ENCODE measurements at places on chromosomes 2 and 18.
A peak's percentile ranks its signal among the peaks of the same experiment; 100 is the strongest.

DNA sequence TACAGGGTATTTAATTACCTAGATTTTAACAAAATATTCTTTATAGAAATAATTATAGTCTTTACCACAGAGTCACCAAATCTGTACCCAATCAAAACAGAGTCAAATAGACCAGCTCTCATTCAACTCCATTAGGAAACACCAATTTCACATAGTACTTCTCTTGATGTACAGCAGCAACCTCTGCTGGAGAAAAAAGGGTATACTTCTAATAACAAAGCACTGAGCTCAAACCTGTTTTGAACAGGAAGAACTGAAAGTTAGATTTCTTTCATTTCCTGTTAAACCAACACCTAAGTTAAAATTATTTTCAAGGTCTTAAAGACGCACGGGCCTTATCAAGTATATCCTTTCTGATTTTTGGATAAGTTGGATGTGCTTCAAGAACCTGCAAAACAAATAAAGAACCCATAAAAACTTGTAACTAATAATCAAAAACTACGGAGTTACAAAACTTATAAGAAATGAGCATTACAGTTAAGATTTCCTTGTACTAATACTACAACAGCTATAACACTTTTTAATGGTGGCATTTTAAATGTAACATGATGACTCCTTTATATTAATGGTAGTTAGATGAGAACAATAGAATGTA lies 79.0 kb downstream of the TTC21B start:
- no peak for DNase-seq

DNA sequence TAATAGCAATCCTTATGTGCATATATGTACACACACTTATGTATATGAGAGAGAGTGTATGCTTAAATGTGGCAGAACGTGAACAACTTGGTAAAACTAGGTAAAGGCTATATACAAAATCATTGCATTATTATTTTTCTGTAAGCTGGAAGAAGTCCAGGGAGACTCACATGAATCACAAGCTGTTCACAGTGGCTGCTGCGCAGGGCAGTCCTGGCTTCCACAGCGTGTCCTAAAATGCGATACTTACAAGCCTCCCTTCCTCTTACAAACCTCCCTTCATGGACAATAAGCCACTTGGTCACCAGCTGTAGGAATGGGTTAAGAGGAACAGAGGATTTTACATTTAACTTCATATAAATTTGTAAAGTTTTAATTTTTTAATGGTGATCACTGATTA lies 114.9 kb upstream of the AGAP1 start:
- DNase-seq, result no peak

GRCh38 chr2:146721486-146721885 lies 1123.3 kb upstream of the ACVR2A start:
- DNase-seq, result no peak

DNA sequence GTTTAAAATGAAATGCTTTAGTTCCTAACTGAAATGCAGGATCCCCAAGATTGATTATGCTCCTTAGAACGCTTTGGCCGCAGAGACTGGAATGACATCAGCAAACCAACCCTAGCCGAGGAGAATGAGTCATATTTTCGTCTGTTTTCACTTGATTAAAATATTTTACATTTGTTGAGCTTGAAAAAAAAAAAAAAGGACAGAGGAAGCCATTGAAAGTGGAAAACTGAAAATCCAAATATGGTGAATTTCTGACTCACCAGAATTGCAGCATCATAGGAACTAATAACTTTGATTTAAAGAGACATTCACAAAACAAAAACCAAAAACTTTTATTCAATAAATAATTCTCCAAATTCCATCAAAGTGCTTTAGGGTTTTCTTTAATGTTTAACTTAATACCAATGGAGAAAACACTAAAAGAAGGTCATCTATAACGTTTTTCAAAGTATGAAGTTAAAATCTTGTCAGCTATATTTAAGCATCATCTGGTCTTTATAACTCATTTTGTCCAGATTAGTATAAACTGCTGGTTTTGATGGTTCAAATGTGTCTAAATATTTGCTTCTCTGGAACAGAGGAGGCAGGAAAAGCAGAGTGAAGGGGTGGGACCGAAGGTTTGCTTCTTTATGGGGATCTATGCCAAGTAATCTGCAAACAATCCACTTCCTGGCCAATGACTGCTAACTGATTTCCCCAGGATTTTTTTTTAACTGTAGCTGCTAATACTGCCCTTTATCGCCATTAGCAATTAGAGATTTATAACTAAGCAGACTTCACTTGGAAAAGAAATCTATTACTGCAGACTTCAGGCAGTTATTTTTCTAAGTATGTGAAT lies 30.9 kb upstream of the COL5A2 start:
- DNase-seq, result peak; percentile 62

DNA sequence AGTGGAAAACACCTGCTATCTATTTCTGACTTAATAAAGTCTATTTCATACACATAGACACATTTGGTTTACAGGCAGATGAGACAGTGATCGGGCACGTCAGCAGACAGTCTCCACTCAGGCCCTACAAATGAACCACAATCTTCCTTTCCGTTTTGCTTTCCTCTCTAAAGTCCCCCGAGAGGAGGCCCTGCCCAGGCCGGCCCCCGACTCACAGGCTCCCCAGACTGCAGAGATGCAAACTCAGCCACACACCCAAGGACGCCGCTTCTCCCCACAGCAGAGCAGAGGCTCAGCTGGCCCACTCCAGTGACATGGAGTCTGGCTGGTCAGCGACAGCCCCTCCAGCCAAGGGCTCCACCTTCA lies 9.3 kb upstream of the MTERF4 start:
- no peak for DNase-seq

DNA sequence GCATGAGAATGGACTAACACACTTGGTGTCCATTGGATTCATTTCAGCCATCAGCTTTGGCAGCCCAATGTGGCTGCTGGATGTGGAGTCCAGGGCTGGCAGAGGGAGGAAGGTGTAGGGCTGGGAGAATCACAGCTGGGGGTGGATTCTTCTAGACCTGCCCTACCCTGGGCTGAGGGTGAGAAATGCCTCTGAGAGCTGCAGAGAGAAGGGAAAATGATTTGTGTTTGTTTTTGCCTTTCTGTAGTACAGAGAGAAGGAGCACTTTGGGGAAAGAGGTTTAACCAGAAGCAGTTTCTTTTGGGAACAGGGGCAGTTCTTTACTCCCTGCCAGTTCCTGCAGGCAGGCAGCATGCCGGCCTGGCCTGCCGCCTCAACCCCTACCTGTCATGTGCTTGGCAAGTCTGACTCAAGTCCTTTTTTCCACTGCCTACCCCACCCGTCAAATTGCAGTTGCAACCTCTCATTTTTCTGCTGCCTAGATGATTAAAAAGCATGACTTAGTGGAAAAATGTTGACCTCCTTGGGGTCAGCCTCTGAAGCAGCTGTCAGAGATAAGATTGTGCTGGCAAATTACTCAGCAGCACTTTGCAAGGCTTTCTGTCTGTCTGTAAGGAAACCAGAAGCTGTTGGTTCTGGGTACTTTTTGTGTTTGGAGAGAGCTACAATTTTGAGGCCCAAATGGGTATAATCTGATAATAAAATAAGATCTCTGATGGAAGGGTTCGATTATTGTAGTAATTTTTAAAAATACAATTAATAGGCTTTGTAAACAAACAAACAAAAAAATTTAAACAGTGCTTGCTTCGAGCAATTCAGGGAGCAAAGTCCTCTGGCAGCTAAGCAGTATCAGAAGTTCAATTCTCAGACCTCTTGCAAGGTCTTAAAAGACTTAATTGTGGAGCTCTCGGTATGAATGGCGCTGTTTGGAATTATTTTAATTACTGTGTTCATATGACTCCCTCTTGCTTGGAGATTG lies 21.7 kb downstream of the LBH start:
- DNase-seq, result no peak

- no peak for DNase-seq
Measured at GRCh38 chr2:224655006-224655537, 61.1 kb downstream of the CCDC195 start.

DNA sequence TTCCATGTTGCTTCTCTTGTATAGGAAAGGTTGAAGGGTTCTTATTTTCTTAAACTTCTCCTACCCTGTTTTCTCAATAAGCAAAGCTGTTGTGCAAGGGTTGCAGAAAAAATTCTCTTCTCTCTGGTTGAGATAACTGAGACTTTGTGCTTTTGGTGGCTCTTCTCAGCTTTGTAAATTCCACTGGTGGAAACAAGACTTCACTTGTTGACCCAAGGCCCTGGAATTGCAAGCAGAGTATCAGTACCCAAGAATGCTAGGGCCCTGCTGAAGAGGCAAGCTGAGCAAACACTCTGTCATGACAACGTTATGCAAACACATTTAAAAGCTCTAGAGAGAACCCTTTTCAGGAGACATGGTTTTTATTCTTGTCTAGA lies 294.7 kb upstream of the EPAS1 start:
- DNase-seq, result no peak
